ENCODE measurements at places on chromosomes 6 and 20. TPM values are rescaled to one million over a fixed set of nuclear protein-coding genes. Genes with fewer than 3 reads are reported as not detected.

- peaks cover 12% of the 10 kb centered on the region for H3K36me3 ChIP-seq
Measured at GRCh38 chr6:158266131-158266530, 46.1 kb upstream of the TULP4 start.

DNA sequence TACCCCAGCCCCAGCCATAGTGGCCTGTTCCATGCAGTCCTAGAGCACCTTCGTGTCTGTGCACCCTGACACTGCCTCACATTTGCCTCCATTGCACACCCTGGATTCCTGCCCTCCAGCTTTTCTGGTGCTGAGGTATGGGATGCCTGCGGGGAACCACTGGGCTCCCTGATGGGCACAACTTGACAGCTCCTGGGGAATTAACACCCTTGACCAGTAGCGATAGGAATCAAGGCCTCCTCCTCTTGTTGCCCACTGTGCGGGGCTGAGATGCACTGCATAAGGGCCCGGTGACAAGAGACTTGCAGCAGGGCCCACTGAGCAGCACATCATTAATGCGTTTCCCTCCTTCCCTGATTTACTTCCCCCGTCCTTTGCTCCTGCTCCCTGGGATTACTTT lies 235.6 kb upstream of the MOCS1 start:
- H3K4me3 ChIP-seq: no peak overlapping the region
- peaks cover 7% of the 10 kb centered on the region for H3K27me3 ChIP-seq
- H3K4me1 ChIP-seq: 0 out of 2 replicates have a peak, but pooled peaks cover 2% of the 10 kb centered on the region
- no peak overlapping the region for H3K27ac ChIP-seq
- H3K36me3 ChIP-seq: no peaks in the 10 kb centered on the region

DNA sequence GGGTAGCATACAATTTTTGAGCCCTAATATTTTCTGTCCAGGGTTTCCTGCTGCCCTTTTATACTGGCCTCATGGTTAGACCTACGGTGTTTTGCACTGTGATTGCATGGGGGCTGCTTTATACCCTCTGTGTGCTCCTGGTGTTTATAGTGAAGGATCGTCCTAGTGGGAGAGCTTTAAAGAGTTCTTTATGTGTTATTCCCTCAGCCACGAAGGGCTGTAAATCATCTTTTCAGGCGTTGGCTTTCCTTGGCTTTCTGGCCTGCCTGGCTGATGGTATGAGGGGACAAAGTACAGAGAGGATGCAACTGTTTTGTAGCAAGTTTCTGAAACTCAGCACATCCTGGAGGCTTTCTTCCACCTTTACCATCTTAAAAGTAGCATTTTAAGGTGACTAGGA lies 464.3 kb downstream of the EPM2A start:
- H3K4me3 ChIP-seq: no peak overlapping the region
- no peak overlapping the region for H3K27ac ChIP-seq
- no peak for DNase-seq
- H3K4me1 ChIP-seq: no peaks in the 10 kb centered on the region

- H3K36me3 ChIP-seq: no peaks in the 10 kb centered on the region
- peak overlapping the region; percentile 92 for H3K4me3 ChIP-seq
- peak overlapping the region; percentile 89 for H3K27ac ChIP-seq
- H3K27me3 ChIP-seq: no peaks in the 10 kb centered on the region
Measured at GRCh38 chr20:33811776-33812151, 616 bp downstream of the CHMP4B start.

DNA sequence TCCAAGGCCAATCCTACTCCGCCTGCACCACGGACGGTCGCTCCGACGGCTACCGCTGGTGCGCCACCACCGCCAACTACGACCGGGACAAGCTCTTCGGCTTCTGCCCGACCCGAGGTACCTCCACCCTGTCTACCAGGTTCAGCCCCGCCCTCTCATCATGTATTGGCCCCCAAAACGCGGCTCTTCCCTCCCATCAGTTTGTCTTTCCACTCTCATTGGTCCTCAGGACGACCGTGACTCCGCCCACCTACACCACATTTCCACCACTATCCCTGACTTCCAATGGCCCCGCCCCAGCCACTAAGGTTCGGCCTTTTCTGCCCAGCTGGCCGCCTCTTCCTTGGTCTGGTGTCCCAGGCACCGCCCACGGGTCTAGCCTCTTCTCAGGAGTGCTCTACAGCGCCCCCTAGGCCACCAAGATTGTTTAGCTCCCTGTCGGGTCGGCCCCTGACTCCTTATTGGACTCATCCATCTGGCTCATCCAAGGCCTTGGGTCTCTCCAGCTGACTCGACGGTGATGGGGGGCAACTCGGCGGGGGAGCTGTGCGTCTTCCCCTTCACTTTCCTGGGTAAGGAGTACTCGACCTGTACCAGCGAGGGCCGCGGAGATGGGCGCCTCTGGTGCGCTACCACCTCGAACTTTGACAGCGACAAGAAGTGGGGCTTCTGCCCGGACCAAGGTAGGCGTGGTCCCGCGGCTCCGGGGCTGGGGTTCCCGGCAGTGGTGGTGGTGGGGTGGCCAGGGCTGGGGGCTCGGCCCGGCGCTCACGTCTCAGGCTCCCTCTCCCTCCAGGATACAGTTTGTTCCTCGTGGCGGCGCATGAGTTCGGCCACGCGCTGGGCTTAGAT lies 3.1 kb downstream of the MMP9 start:
- peak overlapping the region; percentile 91 for H3K27ac ChIP-seq
- peaks cover 31% of the 10 kb centered on the region for H3K27me3 ChIP-seq
- peaks cover 54% of the 10 kb centered on the region for H3K4me1 ChIP-seq
- DNase-seq: peak; percentile 100
- H3K4me3 ChIP-seq: peak overlapping the region; percentile 75

DNA sequence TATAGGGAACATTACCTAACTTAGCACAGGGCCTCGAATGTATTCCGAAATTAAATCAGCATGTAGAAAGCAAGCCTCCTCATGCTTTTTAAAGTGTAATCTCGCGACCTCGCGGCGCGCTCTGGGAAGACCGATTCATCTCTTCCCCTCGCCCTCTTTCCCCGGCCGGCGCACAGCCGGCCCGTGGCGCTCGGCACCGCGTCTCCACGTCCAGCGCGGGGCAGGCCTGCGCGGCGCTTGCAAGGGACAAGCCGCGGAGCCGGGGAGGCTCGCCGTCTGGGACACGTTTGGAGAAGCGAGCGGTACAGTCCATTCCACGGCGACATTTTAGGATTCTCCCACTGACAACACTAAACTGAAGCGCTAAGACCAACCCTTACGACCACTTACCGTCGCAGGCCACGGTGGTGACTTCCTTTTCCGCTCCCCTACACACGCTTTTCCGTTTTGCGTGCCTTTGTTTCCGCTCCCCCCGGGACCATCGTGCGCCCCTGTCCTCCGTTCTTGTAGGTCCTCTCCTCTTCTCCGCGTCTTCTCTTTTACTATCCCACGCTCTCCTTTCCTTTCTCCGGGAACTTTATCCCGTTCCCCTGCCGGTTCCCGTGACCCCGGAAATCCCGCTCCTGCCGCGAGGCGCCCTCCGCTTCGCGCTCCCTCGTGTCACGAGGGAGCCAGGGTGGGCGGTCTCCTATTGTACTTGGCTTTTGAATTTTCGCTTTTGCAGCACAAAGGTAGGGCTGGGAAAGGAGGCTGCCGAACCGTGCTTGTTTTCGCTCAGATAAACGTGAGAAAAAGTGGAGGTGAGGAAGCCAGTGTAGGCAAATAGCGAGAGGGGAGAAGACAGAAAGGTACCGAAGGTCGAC lies at the start of gene ECHDC1:
TSS of gene ECHDC1 (minus strand) at position 664 of the 863 bp plus-strand sequence. CDS start 12,581 bp downstream, outside the sequence.
- H3K4me3 ChIP-seq: no peak within 1 kb of the TSS
- H3K27ac ChIP-seq: no peak within 1 kb of the TSS
- peaks cover 21% of the 10 kb centered on the region for H3K4me1 ChIP-seq
- no peaks in the 10 kb centered on the region for H3K27me3 ChIP-seq
- peak; percentile 56 for DNase-seq

DNA sequence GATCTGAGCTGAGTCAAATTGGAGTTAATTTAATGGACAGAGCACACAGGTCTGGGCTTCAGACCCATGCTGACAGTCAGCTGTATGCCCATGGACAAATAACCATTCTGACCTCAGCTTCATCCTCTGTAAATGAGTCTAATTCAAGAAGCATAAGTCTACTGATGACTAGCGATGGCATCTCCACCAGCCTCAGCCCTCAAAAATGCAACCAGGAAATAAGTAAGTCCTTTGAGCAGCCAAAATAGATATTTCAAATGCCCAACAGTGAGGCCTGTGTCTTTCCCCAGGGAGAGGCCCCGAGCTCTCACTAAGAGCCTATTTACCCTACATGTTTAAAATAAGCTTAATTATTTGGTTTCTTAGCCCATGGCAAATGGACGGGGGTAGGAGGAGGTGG lies 114.2 kb upstream of the MTHFD1L start:
- H3K27ac ChIP-seq: no peak overlapping the region
- no peak for DNase-seq
- peaks cover 38% of the 10 kb centered on the region for H3K27me3 ChIP-seq
- H3K4me1 ChIP-seq: peaks cover 12% of the 10 kb centered on the region

- H3K36me3 ChIP-seq: no peaks in the 10 kb centered on the region
- peaks cover 15% of the 10 kb centered on the region for H3K4me1 ChIP-seq
- no peak overlapping the region for H3K4me3 ChIP-seq
- H3K27ac ChIP-seq: no peak overlapping the region
- peaks cover 10% of the 10 kb centered on the region for H3K27me3 ChIP-seq
- no peak for DNase-seq
Measured at GRCh38 chr6:35166520-35166919, 25.4 kb upstream of the TCP11 start.

GRCh38 chr20:56417911-56418310 lies 5.9 kb downstream of the CASS4 start:
- 0 out of 2 replicates have a peak, but pooled peaks cover 4% of the 10 kb centered on the region for H3K36me3 ChIP-seq
- peaks cover 9% of the 10 kb centered on the region for H3K4me1 ChIP-seq
- H3K4me3 ChIP-seq: no peak overlapping the region
- H3K27ac ChIP-seq: no peak overlapping the region

DNA sequence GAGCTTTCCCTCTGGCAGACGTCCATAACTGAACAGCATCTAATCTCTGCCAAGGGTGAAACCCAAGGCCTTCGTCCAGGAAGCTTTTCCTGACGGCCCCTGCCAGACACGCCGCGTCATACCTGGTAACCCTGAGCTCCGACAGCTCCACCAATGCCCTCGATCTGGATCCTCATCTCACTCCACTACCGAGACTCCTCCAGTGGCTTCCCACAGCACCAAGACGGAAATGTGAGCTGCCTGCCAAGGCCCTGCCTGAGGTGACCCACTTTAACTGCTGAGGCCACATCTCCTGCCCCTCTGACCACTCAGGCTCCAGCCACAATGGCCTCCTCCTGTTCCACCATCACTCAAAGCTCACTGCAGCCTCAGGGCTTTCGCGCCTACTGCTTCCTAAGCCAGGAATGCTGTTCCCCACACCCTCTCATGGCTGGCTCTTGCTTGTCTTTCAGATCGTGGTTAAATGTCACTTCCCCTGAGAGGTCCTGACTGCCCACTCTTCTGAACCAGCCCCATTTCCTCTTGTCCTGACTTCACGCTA lies 143.2 kb downstream of the PREX1 start:
- H3K4me1 ChIP-seq: peaks cover 26% of the 10 kb centered on the region
- peak overlapping the region; percentile 46 for H3K27ac ChIP-seq
- peaks cover 5% of the 10 kb centered on the region for H3K36me3 ChIP-seq

- no peak overlapping the region for H3K27ac ChIP-seq
- H3K36me3 ChIP-seq: no peaks in the 10 kb centered on the region
- H3K4me1 ChIP-seq: no peaks in the 10 kb centered on the region
- DNase-seq: no peak
- H3K27me3 ChIP-seq: no peaks in the 10 kb centered on the region
Measured at GRCh38 chr6:69202768-69203167, 567.7 kb downstream of the ADGRB3 start.

GRCh38 chr20:728256-728944 lies 39.9 kb downstream of the SLC52A3 start:
- no peaks in the 10 kb centered on the region for H3K36me3 ChIP-seq
- H3K4me3 ChIP-seq: peak overlapping the region; percentile 64
- no peak overlapping the region for H3K27ac ChIP-seq
- peaks cover 6% of the 10 kb centered on the region for H3K4me1 ChIP-seq
- peak; percentile 88 for DNase-seq

GRCh38 chr6:170088582-170088955 lies 202.3 kb downstream of the DLL1 start:
- no peak for DNase-seq
- H3K4me1 ChIP-seq: no peaks in the 10 kb centered on the region
- no peaks in the 10 kb centered on the region for H3K36me3 ChIP-seq
- no peak overlapping the region for H3K4me3 ChIP-seq

DNA sequence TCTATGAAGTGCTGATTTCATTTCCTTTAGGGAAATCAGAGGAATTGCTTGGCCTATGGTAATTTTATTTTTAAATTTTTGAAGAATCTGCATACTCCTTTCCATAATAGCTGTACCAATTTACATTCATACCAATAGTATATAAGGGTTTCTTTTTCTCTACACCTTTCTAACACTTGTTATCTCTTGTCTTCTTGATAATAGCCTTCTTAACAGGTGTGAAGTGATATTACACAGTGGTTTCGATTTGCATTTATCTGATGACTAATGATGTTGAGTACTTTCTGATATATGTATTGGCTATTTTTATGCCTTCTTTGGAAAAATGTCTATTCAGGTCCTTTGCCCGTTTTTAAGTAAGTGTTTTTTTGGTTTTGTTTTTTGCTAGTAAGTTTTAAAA lies 40.8 kb downstream of the SMAP1 start:
- no peaks in the 10 kb centered on the region for H3K27me3 ChIP-seq
- H3K36me3 ChIP-seq: 0 out of 2 replicates have a peak, but pooled peaks cover 2% of the 10 kb centered on the region
- H3K4me1 ChIP-seq: peaks cover 8% of the 10 kb centered on the region
- no peak overlapping the region for H3K4me3 ChIP-seq
- H3K27ac ChIP-seq: no peak overlapping the region

DNA sequence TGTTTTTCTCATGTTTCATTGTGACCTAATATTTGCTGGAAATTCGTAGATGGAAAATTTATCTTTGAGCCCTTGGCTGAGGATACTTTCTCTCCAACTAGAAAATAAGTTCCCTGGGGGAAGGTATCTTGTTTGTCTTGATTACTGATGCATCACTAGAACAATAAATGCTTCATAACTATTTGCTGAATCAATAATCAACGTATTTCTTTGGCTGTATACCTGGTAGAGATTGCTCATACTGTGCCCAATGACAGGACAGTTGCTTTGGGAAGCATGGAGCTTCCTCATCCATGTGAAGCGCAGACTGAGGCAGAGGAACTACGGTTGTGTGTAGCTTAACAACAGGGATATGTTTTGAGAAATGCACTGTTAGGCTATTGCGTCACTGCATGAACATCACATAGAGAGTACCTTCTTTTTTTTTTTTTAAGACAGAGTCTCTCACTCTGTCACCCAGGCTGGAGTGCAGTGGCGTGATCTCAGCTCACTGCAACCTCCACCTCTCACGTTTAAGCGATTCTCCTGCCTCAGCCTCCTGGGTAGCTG lies 34.2 kb upstream of the RPN2 start:
- H3K36me3 ChIP-seq: no peaks in the 10 kb centered on the region
- H3K27ac ChIP-seq: no peak overlapping the region
- no peak overlapping the region for H3K4me3 ChIP-seq
- H3K4me1 ChIP-seq: no peaks in the 10 kb centered on the region
- no peak for DNase-seq

- no peak overlapping the region for H3K27ac ChIP-seq
- no peaks in the 10 kb centered on the region for H3K36me3 ChIP-seq
- no peaks in the 10 kb centered on the region for H3K27me3 ChIP-seq
- H3K4me1 ChIP-seq: peaks cover 14% of the 10 kb centered on the region
- no peak overlapping the region for H3K4me3 ChIP-seq
- DNase-seq: no peak
Measured at GRCh38 chr6:150712505-150713252, 113.0 kb downstream of the PLEKHG1 start.

The PREX1 gene
- 14.2 TPM for total RNA-seq

The KCNK16 gene
- total RNA-seq: not detected

The SYNDIG1 gene
- 5.0 TPM for total RNA-seq

The VSTM2L gene
- 1.9 TPM for total RNA-seq

The TNFRSF6B gene
- total RNA-seq: not detected

The MEI4 gene
- 0.18 TPM for total RNA-seq

The TPX2 gene
- 123 TPM for total RNA-seq

Data from WTC11 (cell line).